ENCODE measurements at places on chromosomes 13 and 19.

DNA sequence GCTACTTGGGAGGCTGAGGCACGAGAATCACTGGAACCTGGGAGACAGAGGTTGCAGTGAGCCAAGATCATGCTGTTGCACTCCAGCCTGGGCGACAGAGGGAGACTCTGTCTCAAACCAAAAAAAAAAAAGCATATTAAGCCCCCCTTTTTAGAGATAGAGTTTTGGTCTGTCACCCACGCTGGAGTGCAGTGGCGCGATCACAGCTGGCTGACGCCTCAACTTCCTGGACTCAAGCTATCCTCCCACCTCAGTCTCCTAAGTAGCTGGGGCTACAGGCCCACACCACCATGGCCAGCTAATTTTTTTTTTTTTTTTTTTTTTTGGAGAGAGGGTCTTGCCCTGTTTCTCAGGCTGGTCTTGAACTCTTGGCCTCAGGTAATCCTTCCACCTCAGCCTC is 34.2 kb upstream of the MAP3K10 start:
- no peak for DNase-seq

GRCh38 chr13:75652726-75653125 is 16.6 kb downstream of the LMO7 start:
- peak; percentile 42 for DNase-seq

GRCh38 chr13:83350569-83350968 is 531.7 kb downstream of the SLITRK1 start:
- DNase-seq = peak; percentile 54

DNA sequence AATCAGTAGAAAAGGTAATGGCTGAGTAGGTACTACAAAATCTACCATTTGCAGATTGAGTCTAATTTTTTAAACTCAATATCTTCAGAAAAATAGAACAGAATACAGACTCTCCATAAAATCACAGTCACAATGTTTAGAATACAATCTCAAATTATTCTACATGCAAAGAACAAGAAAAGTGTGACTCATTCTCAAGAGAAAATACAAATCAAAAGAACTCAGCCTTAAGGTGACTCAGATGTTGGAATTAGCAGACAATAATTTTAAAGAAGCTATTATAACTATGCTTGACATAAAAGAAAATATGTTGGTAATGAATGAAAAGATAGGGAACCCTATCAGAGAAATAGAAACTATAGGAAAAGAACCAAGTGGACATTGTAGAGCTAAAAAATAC is 78.9 kb downstream of the RXFP2 start:
- no peak for DNase-seq

DNA sequence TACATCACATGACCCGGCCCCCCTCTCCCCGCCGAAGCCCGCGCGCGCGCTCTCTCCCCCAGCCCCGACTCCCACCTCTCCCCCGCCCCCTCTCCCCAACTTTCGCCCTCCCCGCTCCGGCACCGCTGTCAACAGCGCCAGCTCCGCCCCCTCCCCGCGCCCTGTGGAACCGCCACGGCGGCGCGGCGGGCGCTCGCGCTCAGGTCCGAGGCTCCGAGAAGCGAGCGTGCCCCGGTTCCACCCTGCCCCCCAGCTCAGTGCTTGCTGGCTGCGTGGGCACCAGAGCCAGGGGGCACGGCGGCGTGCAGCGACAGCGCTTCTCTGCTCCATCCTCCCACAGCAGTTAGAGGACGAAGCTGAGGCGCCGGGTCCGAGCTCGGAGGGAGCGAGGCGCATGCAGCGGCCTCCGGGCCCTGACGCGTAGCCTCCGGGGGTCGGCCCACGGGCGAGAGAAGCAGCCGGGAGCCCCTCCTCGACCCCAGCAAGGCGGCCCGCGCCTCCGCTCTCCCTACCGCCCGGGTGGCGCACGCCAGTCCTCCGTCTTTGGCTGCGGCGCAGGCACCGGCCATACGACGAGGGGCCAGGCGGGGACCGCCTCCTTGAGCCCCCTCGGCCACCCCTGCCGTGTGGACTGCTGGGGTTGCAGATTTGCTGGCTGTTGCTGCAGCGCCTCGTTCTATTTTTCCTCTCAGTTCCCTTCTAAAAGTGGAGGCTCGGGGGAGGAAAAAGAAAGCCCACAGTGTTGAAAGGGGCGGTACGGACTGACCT is 109.5 kb downstream of the KCNRG start:
- peak; percentile 58 for DNase-seq

- no peak for DNase-seq
Measured at GRCh38 chr13:45412274-45413049, 5.7 kb downstream of the SLC25A30 start.

- no peak for DNase-seq
Measured at GRCh38 chr19:1470305-1471009, 8.6 kb downstream of the C19orf25 start.

DNA sequence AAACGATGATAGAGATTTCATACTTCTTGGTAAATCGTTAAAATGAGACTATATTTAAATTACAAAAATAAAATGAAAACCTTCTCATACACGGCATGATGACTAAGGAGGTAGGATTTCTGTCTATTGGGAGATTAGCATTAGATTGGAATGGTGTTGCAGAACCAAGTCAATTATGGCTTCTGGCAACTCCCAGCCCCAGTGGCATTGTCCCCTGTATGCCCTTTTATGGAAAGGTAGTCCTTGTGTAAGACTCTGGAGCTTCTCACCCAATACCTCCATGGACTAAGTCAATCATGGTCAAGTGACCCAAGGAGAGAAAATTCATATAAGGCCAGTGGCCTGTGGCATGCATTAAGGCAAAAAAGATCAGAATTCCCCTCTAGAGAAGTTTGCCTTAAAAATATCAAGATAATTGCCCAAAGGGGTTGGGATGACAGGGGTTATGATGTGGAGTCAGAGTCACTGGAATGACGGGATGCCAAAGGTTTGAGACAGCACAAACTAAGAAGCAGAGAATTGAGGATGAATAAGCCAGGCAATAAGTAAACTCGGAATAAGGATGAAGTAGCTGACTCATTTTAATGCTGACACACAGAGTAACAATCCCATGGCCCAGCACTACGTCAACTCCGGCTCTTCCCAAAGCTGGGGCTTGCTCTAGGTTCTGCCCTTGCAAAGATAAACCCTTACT is 57.8 kb upstream of the POSTN start:
- peak; percentile 98 for DNase-seq

DNA sequence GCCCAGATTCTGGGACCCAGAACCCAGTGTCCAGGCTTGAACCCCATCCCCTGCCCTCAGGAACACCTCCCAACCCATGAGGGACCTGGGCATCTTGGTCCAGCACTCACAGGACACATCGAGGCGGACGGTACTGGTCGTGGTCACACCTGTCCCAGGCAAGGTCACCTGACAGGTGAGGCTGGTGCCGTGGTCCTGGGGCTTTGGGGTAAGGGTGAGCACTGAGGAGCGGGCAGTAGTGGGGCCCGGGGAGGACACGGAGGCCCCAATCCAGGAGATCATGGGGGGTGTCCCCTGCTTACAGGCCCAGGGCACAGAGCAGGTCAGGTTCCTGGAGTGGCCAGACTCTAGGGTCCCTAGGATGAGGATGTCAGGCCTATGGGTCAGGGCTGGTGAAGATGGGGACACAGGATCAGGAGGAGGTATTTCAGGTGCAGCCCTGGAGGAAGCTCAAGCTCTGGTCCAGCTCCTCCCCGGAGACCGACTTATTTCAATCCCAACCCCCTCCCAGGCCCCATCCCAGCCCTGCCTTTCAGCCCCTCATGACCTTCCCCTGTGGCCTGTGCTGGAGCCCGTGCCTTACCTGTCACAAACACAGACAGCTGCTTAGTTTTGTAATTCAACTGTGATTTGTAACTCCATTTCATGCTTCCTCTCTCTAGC is 772 bp downstream of the SIGLEC8 start:
- DNase-seq = no peak

DNA sequence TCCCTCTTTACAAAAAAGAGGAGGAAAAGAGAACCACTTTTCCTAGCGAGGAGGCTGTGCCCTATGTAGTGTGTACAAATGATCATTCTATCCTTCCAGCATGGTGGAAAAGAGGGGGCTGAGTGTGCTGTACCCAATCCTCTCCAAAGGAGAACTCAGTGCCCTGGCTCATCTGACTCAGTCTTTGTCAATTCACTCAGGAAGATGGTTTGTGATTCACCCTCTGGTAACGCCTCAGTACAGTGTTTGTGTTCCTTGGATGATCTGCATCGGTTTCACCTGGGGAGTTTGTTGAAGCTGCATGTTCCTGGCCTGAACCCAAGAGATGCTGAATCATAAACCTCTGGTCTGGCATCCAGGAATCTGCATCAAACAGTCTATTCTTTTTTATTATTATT is 18.3 kb upstream of the ENOX1 start:
- DNase-seq = peak; percentile 92

- no peak for DNase-seq
Measured at GRCh38 chr19:4737955-4738600, 14.4 kb upstream of the DPP9 start.

DNA sequence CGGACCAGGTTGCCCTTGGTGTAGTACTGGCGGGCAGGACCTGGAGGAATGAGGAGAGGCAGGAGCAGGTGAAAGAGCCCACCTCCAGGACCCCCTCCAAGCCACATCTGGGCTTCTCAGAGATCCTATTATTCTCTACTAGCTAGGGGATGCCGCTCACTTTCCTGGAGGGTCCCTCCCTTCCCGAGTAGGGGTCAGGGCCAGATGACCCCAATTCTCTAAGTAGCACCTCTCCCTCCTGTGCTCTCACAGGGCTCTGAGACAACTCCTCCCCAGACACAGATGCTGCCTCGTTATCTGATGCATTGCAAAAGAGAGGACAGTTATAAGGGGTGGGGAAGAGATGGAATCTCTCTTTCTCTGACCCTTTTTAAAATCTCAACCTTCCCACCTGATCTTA is 22.9 kb downstream of the GP6 start:
- DNase-seq = no peak

- DNase-seq = no peak
Measured at GRCh38 chr13:42022336-42022735, 26.1 kb upstream of the DGKH start.

DNA sequence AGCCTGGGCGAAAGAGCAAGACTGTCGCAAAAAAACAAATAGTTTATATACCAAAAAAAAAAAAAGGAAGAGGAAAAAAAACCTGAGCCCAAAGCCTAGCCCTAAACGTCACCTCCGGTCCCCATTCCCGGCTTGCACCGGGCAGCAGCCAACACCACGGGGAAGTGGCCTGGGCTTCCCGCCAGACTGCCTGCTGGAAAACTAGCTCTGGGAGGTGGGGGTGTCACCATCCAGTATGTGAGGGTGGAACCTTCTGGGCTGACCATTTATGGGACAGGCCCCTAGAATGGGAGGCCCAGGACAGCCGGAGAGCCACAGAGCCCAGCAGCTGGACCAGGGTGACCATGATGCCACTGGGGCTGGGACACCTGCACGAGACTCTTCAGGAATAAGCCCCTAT is 37.3 kb downstream of the IL12RB1 start:
- no peak for DNase-seq

DNA sequence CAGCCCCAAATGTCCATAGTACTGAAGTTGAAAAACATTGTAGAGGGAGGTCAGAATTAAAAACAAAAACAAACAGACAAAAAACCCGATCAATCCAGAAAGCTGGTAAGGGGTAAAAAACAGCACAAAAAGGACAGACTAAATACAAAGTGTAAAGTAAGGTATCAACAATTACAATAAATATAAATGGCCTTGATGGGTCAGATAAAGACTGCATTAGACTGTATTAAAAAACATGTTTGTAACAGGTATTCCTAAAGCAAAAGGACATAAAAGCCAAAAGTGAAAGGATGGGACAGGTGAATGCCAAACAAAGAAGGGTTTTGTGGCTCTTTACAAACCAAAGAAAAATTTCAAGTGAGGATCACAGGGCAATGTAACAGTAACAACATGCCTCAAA is 16.3 kb downstream of the ZNF329 start:
- no peak for DNase-seq

DNA sequence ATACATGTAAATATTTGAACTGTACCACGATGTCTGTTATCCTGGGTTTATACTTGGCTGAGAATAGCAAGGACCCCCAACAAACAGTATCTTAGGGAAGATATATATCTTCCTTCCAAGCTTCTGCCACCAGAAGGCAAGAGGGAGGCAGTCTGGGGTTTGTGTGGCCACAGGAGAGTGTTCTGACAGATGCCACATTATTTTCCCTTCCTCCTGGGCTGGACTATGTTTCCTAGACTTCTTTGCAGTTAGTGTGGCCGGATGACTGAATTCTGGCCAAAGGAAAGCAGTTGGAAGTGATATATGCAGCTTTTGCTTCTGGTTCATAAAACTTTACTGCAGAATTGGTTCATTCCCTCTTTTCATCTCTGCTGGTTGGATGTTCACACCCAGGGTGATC is 39.9 kb upstream of the TMTC4 start:
- no peak for DNase-seq

DNA sequence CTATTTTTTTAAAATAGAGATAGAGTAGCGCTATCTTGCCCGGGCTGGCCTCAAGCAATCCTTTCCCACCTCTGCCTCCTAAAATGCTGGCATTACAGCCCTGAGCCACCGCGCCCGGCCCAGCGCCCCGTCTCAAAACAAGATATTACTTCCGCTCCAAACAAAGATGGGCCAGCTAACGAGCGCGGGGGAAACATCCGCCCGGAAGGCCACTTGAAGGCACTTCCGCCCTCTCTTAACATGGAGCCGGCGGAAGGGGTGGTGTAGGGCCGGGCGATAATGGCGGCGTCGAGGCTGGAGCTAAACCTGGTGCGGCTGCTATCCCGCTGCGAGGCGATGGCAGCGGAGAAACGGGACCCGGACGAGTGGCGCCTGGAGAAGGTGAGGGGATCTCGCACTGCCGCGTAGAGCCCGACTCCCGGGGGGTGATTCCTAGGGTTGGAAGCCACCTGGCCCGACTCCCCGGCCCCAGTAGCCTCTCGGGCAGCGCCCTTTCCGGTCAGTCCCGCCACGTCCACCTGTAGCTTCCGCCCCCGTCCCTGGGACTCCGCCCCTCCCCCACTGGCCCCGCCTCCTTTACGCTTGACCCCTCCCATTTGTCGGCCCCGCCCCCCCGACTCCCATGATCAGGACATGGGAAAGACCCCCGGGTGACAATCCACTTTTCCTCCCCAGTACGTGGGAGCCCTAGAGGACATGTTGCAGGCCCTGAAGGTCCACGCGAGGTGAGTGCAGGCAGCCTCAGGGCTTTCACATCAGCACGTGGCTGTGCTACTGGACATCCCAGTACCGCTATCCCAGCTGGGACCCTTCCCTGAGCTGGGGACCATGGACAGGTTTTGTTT is at the start of gene USE1:
Gene USE1 (plus strand): TSS at position 231 of the 845 bp plus-strand sequence. CDS start 49 bp downstream, at position 280.
- DNase-seq = peak; percentile 91

- DNase-seq = no peak
Measured at GRCh38 chr13:51887468-51887867, 25.7 kb downstream of the CCDC70 start.

DNA sequence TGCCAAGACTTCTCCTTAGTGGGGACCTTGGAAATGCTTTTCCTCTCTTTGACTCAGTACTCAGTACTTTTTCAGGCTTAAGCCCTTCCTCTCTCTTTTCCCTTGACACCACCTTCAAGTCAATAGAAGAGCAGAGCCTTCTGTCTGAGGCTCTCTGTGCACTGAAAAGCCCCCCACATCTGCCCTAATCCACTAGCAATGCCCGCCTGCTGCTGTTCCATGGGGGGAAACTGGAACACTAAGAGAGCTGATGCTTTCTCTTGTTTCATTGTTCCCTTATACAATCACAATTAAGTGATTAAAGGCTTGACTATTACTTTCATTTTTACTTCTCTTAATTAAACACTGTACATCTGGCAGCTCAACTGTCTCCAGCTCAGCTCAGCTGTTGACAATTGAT is 254.5 kb downstream of the SLITRK6 start:
- DNase-seq = no peak

- peak; percentile 83 for DNase-seq
Measured at GRCh38 chr13:90105849-90106496, 1241.5 kb upstream of the MIR17HG start.
